Stimulated activated CD8-positive, alpha-beta memory T cell treated with anti-CD3 and anti-CD28 coated beads, Interleukin-7, amount 100 ng/mL, for 1 hour (primary cell): ENCODE measurements at places on chromosomes 7 and 10.

GRCh38 chr7:137345799-137346449 lies 2.4 kb upstream of the PTN start:
- DNase-seq = no peak

DNA sequence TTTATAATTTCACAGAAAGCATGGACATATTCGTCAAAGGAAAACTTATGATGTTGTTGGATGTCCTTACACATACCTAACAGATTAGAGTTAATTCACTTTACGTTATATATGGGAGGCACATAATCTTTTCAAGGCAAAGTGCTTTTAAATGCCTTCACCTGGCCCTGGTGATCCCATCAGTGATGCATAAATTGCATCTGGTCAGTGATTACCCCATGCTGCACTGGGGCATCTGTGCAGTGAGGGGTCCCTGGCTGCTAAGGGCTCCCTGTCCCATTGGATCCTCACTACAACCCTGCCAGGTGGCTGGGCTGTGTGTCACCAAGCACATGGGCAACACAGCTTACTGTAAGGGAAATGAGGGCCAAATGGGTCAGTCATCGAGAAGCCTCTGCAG lies 441.1 kb downstream of the RPS24 start:
- DNase-seq = no peak

DNA sequence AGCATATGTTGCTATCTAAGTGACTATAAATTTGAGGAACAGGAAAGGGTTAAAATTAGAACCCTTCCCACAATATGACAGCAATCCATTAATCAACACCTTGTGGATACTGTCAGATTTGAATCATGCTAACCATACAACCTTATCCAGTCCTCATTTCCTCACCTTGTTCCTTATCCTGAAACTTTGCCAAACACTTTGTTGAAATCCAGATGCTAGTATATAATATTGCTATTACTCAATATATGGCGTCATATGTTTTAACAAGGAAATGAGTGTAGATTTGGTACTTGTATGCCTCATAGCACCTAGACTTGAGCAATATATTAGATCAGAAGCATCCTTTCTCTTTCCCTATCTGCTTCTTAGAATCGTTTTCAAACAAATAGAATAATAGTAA lies 66.3 kb upstream of the SLC25A13 start:
- no peak for DNase-seq

- DNase-seq = no peak
Measured at GRCh38 chr7:44767912-44768627, 19.4 kb downstream of the ZMIZ2 start.

DNA sequence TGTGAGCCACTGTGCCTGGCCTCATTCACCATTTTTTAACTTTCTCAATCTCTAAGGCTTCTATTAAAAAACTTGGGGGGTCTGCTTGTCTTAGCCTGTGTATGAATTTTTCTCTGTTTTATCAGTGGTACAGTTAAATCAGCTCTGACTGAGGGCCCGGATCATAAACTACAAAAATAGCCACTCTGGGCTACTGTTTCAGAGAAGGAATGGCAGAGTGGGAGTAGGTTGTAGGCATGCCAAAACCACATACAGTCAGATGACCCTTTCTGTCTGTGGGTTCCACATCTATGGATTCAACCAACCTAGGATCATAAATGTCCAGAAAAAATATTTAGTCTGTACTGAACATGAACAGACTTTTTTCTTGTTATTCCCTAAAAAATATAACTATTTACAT lies 21.3 kb downstream of the TBC1D12 start:
- no peak for DNase-seq

DNA sequence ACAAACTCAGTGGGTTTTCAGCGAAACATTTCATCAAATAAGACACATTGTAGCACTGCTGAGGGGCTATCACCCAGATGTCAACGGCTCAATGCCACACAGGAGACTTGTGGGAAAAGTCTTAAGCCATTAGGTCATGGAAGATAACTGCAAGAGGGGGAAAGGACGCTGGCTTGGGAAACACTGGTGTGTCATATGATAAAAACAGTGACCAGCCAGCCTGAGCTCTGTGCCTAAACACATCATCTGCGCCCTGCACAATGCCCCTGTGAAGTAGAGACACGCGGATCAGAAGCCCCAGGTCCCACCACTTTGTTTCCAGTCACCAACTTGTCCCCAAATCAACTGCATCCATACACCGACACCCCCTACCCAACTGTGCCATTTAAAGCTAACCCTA lies 116.7 kb downstream of the TNS3 start:
- no peak for DNase-seq

DNA sequence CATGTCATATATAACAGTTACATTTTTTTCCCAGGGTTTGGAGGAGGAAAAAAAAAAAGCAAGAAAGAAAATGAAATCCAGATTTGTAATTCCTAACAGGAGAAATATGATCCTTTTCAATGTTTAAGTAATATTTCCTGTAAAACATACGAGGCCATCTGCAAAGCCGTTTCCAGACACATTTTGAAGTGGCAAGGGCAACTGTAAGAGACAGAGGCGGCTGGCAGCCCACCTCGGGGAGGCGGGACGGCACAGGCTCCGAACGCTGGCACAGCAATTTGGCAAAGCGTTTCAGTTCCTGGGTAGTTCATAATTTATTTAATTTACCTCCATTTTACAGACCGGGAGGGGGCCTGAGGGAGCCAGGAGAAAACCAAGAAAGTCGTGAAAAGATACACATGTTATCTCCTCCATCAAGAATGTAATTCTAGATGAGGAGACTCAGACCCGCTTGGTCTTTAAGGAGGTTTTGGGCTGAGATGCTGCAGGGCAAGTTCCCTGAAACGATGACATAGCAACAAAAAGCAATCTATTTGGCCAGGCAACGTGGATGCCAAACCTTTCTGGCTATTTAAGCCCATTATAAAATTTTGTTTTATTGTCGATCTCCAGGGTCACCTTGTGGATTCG lies 448.5 kb upstream of the MKI67 start:
- no peak for DNase-seq

DNA sequence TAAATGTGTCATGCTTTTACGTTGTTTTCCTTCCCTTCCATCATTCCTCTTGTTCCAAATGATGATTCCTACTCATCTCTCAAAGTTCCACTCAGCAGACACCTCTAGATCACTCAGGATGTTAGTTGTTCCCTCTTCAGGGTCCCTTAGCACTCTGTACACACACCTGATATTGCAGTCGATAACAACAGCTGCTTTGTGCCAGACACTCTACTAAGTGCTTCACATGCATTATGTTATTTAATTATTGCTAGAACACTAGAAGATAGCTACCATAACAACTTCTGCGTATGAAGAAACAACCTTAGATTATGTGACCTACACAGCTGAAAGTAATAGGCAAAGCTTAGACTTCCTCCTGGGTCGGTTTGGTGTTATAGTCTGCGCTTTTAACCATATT lies 29.6 kb downstream of the PCBD1 start:
- no peak for DNase-seq

DNA sequence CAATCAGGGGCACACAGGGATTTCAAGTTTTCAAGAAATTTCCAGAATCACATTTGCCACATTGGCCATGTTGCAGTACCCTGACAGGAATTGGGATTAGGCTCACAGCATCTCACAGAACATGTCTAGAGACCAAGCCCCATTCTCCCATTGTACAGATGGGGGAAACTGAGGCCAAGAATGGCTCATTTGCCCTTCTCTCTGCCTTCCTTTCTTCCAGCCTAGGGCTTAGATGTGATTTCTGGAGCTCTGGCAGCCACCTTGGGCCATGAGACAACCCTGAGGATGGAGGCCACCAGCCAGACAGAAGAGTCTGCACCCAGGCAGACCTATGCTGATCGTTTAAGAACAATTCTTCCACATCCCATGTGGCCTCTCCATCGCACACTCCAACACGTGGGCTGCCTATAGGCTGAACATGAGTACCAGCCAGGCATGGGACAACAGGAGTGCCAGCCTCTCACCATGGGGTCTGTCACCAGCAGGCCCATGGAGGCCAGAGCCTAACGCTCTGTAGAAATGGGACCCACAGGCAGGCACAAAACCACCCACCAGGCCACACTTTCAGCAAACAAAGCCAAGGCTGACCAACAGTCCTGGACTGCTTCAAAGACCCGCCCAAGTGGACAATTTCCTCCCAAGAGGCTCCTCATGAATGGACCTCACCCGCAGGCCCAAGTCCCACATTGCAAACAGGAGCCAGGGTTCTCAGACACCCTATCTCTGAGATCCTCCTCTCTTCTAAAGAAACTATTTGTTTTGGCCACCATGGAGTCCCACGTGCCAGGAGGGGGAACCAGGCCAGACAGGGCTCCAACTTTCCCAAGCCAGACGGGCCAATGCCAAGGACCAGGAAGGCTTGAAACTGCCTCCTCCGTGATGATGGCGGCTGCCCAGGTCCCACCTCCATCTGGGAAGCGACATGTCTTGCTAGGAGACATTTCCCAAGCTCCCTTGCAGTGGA lies 20.7 kb downstream of the PDGFA start:
- DNase-seq = no peak

DNA sequence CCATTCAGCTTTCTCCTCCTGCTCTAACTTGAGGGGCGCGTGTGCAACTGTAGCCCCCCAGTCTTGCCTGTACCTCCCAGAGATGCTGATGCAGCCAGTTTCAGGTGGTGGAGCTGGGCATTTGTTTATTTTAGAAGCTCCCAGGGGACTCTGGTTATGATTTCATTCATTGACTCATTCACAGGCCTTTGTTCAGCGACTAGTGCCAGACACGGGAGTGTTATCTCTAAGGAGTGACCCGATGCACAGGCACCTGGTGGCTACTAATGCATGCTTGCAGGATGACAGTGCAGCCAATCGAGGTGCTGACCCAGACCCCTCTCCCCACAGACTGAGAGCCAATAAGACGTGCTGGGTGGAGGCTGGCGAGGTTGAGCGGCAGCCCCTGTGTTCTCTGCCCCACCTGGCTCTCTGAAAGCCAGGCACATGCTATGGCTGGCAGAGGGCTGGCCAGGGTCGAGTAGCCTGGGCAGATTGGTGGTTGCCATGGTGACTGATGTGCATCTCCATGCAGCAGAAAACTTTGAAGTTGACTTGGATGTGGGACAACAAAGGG lies 19.7 kb upstream of the SLC18A2 start:
- no peak for DNase-seq

- DNase-seq = no peak
Measured at GRCh38 chr7:134730411-134730829, 49.0 kb upstream of the CALD1 start.

- DNase-seq = no peak
Measured at GRCh38 chr10:126638542-126638941, 32.0 kb downstream of the C10orf90 start.

DNA sequence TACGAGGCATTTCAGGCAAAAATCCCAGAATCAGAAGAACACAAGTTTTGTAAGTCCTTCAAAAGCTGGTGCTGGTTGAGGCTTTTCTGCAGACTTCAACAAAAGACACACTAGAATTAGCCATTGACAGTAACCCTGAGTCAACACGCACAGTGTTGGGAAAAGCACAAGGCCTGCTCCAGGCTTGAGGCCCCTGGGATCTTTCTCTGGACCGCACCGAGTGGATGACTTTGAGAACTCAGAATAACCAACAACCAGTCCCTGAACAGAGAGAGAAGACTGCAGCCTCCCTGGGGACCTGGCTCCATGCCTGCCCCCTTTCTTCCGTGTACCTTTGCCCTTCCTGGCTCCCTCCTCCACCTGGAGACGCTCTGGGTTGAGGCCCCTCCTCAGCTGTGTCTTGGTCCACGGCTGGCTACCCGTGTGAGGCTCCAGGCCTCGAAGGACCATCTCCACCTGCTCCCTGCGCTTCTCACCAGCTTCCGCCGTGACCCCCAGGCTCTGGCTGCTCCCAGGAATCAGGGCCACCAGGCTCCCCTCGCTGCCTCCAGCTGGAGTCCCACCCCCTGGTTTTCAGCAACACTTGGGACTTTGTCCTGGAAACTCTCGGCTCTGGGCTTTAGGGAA lies 28.4 kb downstream of the DIP2C start:
- DNase-seq = no peak

DNA sequence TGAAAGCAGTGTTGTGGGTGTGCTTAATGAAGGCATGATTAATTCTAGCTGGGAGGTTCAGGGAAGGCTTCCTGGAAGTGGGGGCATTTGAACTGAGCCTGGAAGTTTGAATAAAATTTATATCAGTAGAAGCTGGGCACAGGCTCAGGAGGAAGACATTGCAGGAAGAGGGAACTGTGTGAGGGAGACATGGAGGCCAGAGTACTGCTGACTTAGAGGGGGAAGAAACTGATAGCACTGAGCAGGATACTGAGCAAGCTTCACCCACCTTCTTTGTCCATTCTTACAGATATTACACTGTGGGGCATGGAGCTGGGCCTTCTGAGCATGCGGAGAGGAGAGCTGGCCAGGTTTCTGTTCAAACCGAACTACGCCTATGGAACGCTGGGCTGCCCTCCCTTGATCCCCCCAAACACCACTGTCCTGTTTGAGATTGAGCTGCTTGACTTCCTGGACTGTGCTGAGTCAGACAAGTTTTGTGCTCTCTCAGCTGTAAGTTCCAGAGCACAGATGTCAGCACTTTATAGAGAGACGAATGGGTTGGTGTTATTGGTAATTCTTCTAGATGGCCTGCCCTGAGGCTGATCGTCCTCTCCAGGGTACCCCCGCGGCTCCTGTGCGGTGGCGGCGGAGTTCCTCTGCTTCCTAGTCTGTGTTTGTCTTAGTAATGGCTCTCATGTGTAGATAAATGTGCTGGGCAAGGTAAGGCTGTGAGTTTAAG lies 2.1 kb downstream of the FKBP6 start:
- DNase-seq = no peak

- no peak for DNase-seq
Measured at GRCh38 chr7:155124706-155125105, 54.6 kb downstream of the HTR5A start.

DNA sequence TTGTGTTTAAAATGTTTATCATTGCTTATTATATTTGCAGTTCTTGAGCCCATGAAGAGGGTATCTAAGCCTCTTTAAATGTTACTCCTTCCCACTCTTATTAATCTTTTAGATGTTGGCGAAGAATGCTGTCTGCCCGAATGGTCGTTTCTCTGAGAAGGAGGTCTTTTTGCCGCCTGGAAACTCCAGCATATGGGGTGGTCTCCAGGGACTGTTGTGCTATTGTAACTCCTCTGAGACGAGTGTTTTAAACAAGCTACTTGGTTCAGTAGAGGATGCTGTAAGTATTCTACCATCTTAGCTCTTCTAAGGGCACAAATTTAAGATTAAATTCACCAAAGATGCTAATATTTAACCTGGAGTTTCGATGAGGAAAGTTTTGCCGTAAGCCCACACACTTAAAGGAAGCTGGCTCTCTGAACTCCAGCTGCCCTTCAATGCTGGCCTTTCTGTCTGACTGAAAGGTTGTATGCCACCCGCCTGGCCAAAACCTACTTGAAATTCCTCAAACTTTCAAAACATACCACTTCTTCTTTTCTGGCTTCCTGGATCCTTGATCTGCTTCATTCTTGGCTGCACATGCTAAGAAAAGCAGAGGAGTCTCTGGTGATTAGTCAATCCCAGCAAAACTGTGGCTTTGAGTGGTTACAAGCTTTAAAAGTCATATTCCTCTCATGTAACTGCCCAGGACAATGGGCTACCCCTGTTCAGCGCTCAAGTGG lies 74.7 kb downstream of the ABCA13 start:
- no peak for DNase-seq

GRCh38 chr7:3267966-3268690 lies 32.9 kb upstream of the SDK1 start:
- DNase-seq = no peak
